ENCODE measurements at places on chromosomes 2 and 18. TPM values are rescaled to one million over a fixed set of nuclear protein-coding genes. Genes with fewer than 3 reads are reported as not detected.

- DNase-seq = no peak
Measured at GRCh38 chr2:152304836-152305235, 30.1 kb upstream of the FMNL2 start.

DNA sequence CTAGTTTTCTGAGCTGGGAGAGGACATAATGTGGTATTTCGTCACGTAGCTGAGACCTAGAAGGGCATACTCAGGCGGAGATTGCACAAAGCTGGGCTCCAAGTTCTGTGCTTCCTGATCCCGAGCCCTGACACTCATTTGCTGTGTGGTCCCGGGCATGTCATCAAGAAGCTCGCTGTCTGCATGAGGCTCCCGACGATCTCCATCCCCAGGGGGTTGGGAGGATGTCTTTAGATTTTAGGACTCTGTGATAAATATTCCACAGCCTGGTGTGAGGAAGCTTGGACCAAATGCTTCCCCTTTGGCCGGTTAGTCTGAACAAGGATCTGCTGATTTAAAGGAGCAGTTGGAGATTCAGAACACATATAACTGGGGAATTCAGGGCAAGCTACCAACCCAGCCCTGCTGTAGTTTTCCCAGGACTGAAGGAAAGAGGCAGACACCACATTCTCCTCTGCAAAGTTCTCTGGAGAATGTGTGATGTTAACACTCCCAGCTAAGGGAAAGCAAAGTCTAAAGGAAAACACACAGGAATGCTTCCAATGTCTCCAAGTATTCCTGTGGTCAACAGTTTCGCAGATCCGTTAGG, 2.3 kb downstream of the KCNE4 start:
- peak; percentile 86 for DNase-seq

The CNDP1 gene
- total RNA-seq = not detected

- DNase-seq = no peak
Measured at GRCh38 chr18:31658670-31659575, 25.5 kb downstream of the B4GALT6 start.

DNA sequence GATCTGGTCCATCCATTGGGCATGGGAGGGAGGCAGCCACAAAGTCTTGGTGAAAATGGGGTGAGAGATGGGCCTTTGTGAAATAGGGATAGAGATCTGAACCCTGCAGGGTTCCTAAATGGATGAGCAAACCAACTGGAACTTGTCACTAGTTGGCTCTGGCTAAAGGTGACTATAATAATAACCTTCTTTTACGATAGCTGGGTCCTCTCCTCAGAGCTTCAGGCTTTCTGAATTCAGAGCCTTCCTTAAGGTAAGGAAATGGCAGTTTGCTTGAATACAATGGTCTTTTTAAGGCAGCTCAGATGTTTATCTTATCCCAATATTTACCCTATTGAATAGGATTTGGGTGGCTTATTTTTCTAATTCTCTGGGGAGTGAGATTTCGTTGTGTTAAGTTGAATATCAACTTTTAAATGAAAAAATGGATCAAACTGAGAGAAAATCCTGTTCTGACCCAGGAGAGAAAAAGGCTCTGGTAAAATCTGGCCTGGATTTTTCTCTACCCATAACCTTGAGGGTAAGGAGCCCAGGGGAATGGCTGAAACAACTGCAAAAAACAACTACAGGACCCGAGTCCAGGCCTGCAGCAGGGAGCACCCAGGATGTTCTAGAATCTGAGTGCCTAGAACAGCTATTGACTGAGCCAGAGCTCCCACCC, 61.1 kb upstream of the CXCR4 start:
- no peak for DNase-seq

- no peak for DNase-seq
Measured at GRCh38 chr18:6569813-6570212, 155.1 kb upstream of the L3MBTL4 start.

The TMEM17 gene
- total RNA-seq = 0.44 TPM

DNA sequence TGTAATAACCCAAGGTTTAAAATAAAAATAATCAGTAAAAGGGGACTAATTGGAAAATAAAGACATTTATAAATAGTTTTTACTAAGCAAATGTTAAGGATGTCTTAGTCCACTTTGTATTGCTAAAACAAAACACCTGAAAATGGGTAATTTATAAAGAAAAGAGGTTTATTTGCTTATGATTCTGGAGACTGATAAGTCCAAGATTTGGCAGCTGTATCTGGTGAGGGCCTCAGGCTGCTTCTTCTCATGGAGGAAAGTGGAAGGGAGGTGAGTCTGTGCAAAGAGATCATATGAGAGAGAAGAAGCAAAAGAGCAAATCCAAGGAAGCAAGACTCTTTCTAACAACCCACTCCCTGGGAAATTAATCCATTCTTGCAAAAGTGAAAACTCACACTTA, 299.5 kb downstream of the DSC3 start:
- DNase-seq = no peak

- DNase-seq = no peak
Measured at GRCh38 chr2:153232464-153232863, 246.1 kb downstream of the RPRM start.

GRCh38 chr2:150532879-150533278, 45.4 kb upstream of the RND3 start:
- DNase-seq = no peak

The PPP3R1 gene
- total RNA-seq = 47.7 TPM

DNA sequence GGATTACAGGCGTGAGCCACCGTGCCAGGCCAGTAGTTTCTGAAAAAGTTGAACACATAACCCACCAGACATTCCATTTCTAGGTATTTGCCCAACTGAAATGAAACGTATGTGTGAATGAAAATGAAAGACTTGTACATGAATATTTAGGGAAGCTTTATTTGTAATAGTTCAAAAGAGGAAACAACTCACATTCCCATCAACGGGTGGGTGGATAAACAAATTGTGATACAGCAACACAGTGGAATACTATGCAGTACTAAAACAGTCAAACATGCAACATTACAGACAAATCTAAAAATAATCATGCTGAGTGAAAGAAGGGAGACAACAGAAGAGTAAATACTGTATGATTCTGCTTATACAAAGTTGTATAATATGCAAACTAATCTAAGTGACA, 46.8 kb downstream of the TMEM131 start:
- DNase-seq = no peak

GRCh38 chr18:3209859-3210569, 9.8 kb downstream of the MYOM1 start:
- DNase-seq = no peak

- no peak for DNase-seq
Measured at GRCh38 chr18:55539240-55539639, 48.8 kb downstream of the TCF4 start.

- no peak for DNase-seq
Measured at GRCh38 chr2:164439885-164440284, 181.4 kb downstream of the GRB14 start.

The DSG4 gene
- not detected for total RNA-seq

DNA sequence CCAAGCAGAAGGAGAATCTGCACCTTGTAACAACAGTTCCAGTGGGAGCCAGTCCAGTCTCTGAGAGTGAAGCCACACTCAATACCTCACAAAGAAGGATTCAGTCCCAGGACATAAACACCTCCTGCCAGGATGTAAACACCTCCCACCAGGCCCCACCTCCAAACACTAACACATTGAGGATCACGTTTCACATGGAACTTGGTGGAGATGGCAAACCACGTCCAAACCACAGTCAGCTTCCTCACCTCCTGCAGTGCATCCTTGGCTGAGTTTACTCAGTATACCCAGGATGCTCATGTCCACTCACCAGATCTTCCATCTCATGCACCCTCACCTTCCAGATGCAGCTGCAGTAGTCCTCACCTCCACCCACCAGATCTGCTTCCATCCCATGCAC, 37.8 kb upstream of the TMEM18 start:
- DNase-seq = no peak

GRCh38 chr2:8440029-8440778, 241.7 kb upstream of the ID2 start:
- DNase-seq = no peak

- no peak for DNase-seq
Measured at GRCh38 chr2:5035057-5035488, 657.1 kb upstream of the SOX11 start.

DNA sequence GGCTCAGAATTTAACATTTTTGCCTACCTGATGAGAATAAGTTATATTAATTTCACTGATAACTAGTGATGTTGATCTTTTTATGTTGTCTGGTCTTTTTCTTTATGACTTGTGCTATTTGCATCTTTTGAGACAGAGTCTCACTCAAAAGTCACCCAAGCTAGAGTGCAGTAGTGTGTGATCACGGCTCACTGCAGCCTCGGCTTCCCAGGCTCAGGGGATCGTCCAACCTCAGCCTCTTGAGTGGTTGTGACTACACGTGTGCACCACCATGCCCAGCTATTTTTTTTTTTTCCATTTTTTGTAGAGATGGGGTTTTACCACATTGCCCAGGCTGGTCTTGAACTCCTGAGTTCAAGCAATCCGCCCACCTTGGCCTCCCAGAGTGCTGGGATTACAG, 7.5 kb downstream of the SMCHD1 start:
- DNase-seq = no peak

GRCh38 chr2:120399889-120400240, 53.9 kb downstream of the INHBB start:
- no peak for DNase-seq

GRCh38 chr2:231288590-231288989, 90.2 kb downstream of the ARMC9 start:
- no peak for DNase-seq

DNA sequence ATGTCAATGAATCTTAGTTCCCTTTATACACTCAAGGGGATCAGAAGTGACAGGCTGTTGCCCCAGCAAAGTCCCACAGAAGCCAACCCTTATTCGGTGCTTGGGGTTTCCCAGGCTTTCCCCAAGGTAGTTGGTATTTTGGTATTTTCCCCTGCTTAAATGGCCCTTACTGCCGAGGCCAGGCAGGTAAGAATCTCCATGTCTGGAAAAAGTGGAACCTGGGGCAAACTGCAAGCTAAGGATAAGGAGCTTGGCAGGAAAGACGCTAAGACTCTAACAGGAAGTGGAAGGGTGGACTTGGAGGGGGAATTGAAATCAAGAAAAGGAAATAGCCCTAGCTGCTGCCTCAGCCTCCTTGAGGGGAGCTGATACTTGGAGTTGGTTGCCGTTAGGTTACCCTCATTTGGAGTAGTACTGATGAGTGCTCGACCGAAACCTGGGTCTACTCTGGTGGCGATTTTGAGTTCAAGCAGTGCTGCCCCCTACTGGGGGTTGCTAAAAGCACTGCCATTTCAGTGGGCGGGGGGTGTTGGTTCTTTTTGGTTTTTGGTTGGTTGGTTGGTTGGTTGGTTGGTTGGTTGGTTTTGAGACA, 3.3 kb upstream of the GPBAR1 start:
- DNase-seq = no peak

Measured in psoas muscle (tissue), 8 donors.